Lung (tissue), 17 donors: ENCODE measurements at places on chromosomes 16 and 17. TPM values are rescaled to one million over a fixed set of nuclear protein-coding genes. Genes with fewer than 3 reads are reported as not detected.

TBC1D3L gene
- total RNA-seq, result 11.7 TPM

ZNF594 gene
- total RNA-seq, result 7.9 TPM

TM4SF5 gene
- total RNA-seq, result not detected

ZP2 gene
- not detected for total RNA-seq

CA5A gene
- 0.63 TPM for total RNA-seq

RPH3AL gene
- 21.1 TPM for total RNA-seq

PTX4 gene
- 0.31 TPM for total RNA-seq

RUNDC3A gene
- 4.9 TPM for total RNA-seq

PRAC2 gene
- total RNA-seq, result not detected

FN3K gene
- 16.1 TPM for total RNA-seq

DNA sequence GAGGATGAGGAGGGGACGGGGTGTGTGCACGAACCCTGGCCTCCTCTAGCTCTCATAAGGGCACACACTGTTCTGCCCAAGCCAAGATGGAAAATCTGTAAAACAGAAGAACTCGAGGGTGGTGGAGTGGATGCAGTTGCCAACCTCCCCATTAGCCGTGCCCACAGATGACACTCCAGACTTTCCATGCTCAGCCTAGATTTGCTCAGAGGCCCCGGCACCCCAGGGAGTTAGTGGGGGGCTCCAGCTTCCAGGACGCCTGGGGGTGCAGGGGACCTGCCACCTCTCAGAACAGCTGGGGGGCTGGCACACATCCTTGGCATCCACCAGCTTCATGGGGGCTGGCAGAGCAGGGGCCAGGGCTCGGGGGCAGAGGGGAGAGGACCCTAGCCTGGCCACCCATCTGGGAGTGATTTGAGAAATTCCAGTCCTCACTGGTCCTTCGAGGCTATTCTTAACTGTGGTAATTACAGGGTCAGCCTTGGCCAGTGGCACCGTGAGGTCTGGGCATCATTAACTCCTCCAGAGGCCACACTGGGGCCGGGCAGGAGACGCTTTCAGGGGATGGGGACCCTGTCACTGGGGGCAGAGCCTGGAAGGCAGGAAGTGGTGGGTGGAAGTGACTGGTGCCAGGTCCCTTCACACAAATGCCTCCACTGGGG lies 14.3 kb downstream of the VASN start:
- no peak overlapping the region for H3K4me3 ChIP-seq
- H3K27me3 ChIP-seq, result no peaks in the 10 kb centered on the region
- DNase-seq, result no peak

GRCh38 chr17:33704856-33705255 lies 411.8 kb upstream of the ASIC2 start:
- H3K4me3 ChIP-seq, result no peak overlapping the region
- H3K27me3 ChIP-seq, result peaks cover 10% of the 10 kb centered on the region
- no peak for DNase-seq

DNA sequence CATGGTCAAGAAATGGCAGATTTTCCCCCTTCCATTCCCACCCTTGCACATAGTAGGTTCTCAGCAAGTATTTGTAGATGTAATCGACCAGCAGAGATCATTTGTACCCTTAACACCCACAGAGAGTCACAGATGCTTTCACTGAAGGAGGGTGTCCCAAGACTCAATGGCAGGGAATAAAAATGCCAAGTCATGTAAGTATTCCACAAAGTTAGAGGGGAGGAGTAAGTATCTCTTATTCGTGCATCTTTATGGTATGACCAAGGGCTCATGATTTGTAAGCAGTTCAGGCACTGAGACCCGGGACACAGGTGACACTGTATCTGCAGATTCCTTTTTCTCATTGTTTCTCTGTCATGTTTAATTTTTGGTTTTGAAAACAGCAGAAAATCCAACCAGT lies 489.6 kb downstream of the MAF start:
- no peak for DNase-seq
- no peak overlapping the region for H3K4me3 ChIP-seq
- H3K27me3 ChIP-seq, result no peaks in the 10 kb centered on the region
- H3K27ac ChIP-seq, result no peak overlapping the region

GRCh38 chr16:70638814-70639792 lies 7.3 kb upstream of the IL34 start:
- peaks cover 1% of the 10 kb centered on the region for H3K4me1 ChIP-seq
- H3K4me3 ChIP-seq, result no peak overlapping the region
- no peak for DNase-seq
- H3K27ac ChIP-seq, result no peak overlapping the region

DNA sequence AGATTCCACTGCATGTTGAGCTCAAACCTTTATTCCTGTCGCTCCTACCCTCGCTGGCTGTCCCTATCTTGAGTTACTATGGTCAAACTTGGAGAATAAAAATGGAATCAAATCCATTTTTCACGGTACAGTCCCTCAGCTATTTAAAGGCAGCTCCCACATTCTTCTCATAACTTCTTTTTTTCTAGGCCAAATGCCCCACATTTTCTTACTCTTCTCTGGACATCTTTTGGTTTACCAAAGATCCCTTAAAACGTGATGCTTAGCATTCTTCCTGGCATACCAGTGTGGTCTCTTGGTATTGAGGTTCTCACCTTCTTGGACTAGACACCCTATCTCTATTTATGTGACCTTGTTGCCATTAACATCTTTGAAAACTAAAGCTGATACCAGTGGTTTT lies 48.3 kb upstream of the MAF start:
- H3K27ac ChIP-seq, result no peak overlapping the region
- H3K4me3 ChIP-seq, result no peak overlapping the region
- H3K27me3 ChIP-seq, result no peaks in the 10 kb centered on the region
- no peak for DNase-seq

GRCh38 chr17:1762901-1763898 lies 1.3 kb downstream of the SERPINF1 start:
- no peaks in the 10 kb centered on the region for H3K36me3 ChIP-seq
- H3K27ac ChIP-seq, result peak overlapping the region; percentile 17
- H3K27me3 ChIP-seq, result no peaks in the 10 kb centered on the region
- H3K4me1 ChIP-seq, result peaks cover 14% of the 10 kb centered on the region
- DNase-seq, result peak; percentile 65
- no peak overlapping the region for H3K4me3 ChIP-seq

DNA sequence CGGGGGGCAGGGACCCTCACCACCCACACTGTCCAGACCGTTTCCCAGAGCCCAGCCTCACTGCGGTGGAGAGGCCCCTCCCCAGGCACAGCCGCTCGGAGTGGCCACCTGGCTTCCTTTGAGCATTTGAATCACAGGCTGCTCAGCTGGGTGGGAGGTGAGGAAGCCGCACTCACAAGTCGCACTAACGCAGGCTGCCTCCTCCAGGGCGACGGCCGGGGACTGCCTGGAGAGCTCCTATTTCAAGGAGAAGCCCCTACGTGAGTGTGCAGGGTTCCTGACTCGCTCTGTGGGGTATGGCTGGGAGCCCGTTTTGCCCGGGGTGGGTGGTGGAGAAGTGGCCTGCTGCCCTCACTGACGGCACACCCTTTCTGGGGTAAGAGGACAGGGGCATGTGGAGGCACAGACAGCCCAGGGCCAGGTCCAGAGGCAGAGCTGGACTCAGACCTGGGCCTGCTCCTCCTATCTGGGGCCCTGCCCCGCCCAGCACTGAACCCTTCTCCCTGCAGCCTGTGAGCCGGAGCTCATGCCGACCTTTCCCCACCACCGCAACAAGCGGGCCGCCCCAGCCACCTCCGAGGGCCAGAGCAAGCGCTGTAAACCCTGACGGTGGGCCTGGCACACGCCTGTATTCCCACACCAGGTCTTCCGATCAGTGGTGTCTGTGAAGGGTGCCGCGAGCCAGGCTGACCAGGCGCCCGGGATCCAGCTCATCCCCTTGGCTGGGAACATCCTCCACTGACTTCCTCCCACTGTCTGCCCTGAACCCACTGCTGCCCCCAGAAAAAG lies 6.2 kb downstream of the SPATA2L start:
- no peaks in the 10 kb centered on the region for H3K27me3 ChIP-seq
- H3K36me3 ChIP-seq, result peaks cover 8% of the 10 kb centered on the region
- no peak overlapping the region for H3K4me3 ChIP-seq
- H3K4me1 ChIP-seq, result no peaks in the 10 kb centered on the region
- DNase-seq, result no peak
- no peak overlapping the region for H3K27ac ChIP-seq

- no peak overlapping the region for H3K4me3 ChIP-seq
- no peak for DNase-seq
- H3K27ac ChIP-seq, result no peak overlapping the region
- no peaks in the 10 kb centered on the region for H3K36me3 ChIP-seq
- no peaks in the 10 kb centered on the region for H3K27me3 ChIP-seq
These were observed 149.7 kb downstream of the RPTOR start for GRCh38 chr17:80694085-80694991.

GRCh38 chr17:45311760-45312476 lies 4.9 kb downstream of the MAP3K14 start:
- H3K36me3 ChIP-seq, result no peaks in the 10 kb centered on the region
- H3K27me3 ChIP-seq, result no peaks in the 10 kb centered on the region
- no peak overlapping the region for H3K4me3 ChIP-seq
- H3K27ac ChIP-seq, result peak overlapping the region; percentile 78
- no peak for DNase-seq

- DNase-seq, result peak; percentile 75
- H3K4me1 ChIP-seq, result no peaks in the 10 kb centered on the region
- no peak overlapping the region for H3K4me3 ChIP-seq
- no peak overlapping the region for H3K27ac ChIP-seq
- peaks cover 17% of the 10 kb centered on the region for H3K27me3 ChIP-seq
These were observed 82.0 kb upstream of the ALOX12 start for GRCh38 chr17:6913608-6914443.

DNA sequence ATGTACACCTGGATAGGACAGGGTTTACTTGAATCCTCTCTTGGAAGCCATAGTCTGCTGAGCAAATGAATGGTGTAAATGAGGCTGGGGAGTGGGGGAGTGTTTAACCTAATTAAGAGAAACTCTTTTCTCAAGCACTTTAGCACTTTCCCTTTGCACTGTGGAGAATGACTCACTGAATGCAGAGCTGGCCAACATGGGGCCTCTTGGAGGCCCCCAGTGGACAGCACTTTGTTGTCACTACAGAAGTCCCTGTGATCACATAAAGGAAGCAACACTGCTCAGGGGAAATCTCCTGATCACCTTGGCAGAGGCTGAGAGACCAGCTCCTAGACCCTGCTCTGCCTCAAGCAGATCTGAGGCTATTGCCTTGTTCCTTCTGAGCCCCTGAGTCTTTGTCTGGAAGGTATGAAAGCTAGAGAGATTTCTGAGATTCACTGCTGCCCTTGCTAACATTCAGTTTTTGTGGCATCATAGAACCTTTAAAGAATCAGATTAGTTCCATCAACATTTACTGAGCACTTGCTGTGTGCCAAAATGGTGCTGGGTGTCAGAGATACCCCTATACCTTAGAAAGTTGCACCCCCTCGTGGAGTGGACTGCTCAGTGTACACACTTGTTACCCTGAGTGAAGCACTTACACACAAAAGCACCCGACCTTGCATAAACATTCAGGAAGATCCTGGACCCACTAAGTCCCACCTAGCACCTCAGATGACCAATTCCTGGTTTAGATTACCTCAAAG lies 230.1 kb upstream of the CCL2 start:
- no peaks in the 10 kb centered on the region for H3K36me3 ChIP-seq
- no peak for DNase-seq
- no peaks in the 10 kb centered on the region for H3K27me3 ChIP-seq
- H3K27ac ChIP-seq, result no peak overlapping the region

DNA sequence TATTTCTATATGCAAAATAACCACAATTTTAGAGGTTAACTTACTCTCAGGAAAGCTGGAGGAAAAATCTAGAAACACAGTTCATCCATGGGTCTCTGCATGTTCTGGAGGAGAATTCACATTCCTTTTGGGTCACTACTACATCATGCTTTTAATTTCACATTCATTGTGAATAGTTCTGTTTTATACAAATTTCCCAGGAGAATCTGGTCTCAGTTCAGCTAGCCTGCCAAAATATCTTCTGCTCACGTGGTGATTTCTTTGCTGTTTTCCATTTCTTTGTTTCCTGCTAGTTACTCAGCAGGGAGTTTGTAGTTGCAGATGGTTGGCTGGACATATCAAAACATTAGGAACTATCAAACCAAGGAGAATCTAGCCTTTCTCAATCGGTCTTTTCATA lies at the start of gene ABCA9:
TSS of gene ABCA9 (minus strand) at position 106 of the 400 bp plus-strand sequence. CDS start 9,801 bp downstream, outside the sequence.
- no peak within 1 kb of the TSS for H3K27ac ChIP-seq
- H3K36me3 ChIP-seq, result no peaks in the 10 kb centered on the region
- no peaks in the 10 kb centered on the region for H3K27me3 ChIP-seq
- no peak for DNase-seq
- H3K4me1 ChIP-seq, result no peaks in the 10 kb centered on the region

GRCh38 chr16:71201556-71201955 lies 29.0 kb downstream of the HYDIN start:
- no peak overlapping the region for H3K4me3 ChIP-seq
- no peaks in the 10 kb centered on the region for H3K4me1 ChIP-seq
- H3K27ac ChIP-seq, result no peak overlapping the region
- DNase-seq, result no peak
- H3K36me3 ChIP-seq, result no peaks in the 10 kb centered on the region

GRCh38 chr16:86878236-86879080 lies 300.1 kb downstream of the FOXL1 start:
- peaks cover 16% of the 10 kb centered on the region for H3K27me3 ChIP-seq
- no peak overlapping the region for H3K4me3 ChIP-seq
- H3K4me1 ChIP-seq, result no peaks in the 10 kb centered on the region
- H3K27ac ChIP-seq, result no peak overlapping the region
- DNase-seq, result no peak

DNA sequence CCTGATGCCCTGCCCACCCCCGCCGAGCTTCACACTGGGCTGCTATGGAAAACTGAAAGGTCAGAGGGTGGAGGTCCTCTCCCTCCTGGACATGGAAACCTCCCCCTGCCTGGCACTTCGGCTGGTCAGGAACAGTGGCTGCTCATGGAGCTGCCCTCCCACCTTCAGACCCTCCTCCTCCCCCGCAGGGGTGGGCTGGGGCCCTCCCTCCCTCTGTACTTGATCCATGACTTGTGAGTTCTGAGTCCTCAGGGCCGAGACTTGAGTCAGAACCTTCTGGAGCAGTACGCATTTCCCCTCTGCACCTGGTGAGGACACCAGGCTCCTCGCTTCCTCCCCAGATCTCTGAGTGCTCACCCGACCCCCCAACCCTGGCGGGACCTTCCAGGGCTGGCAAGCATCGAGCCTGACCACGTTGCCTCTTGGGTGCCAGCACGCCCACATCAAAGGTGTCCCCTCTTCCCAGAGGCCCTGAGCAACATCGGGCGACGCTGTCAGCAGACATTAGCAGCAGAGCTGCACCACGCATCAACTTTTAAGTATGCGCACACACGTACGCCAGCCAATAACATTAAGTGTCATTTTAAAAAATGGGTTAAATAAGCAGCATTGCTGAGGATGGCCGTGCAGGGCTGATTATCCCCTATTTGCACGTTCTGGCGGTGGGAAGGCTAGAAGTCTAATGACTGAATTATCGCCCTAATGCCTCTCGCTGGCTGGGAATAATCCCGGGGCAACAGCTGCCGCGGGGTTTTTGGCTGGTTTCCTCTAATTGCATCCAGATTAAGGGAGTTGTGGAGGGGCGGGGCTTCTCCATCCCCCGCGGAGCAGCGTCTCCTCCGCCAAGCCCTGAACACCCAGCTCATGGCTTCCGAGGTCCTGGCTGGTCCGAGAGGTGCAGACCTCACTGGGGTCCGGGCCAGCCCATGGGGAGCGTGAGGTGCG lies 98.0 kb downstream of the TBC1D16 start:
- H3K27ac ChIP-seq, result no peak overlapping the region
- no peak for DNase-seq
- H3K4me1 ChIP-seq, result no peaks in the 10 kb centered on the region
- no peak overlapping the region for H3K4me3 ChIP-seq
- H3K36me3 ChIP-seq, result no peaks in the 10 kb centered on the region

- H3K36me3 ChIP-seq, result peaks cover 2% of the 10 kb centered on the region
- peak overlapping the region; percentile 98 for H3K4me3 ChIP-seq
- H3K27me3 ChIP-seq, result no peaks in the 10 kb centered on the region
- peaks cover 19% of the 10 kb centered on the region for H3K4me1 ChIP-seq
- peak; percentile 53 for DNase-seq
- peak overlapping the region; percentile 94 for H3K27ac ChIP-seq
These were observed 344 bp downstream of the PSME3IP1 start for GRCh38 chr16:57185446-57185944.
